ENCODE measurements at places on chromosomes 2 and 18. TPM values are rescaled to one million over a fixed set of nuclear protein-coding genes. Genes with fewer than 3 reads are reported as not detected.

DNA sequence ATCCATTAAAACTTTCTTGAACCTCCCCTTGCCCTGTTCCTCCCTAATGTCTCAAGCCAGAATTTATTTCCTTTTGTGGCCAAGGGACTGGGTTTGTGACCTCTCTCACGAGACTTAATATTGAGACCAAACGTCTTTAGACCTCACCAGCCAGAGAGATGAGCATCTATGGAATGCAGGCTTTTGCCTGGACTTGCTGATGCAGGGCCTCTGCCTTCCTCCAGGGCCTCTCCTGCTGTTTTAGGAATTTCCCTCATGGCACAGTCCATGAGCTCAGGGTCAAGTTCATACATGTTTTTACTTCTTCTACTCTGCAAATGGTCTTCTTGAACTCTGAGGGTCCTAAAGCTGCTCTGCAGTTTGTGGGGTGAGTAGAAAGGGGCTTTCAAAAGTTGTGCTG lies 22.3 kb downstream of the IL1B start:
- H3K27me3 ChIP-seq = no peaks in the 10 kb centered on the region
- H3K36me3 ChIP-seq = no peaks in the 10 kb centered on the region
- no peak for DNase-seq
- H3K27ac ChIP-seq = no peak overlapping the region

DNA sequence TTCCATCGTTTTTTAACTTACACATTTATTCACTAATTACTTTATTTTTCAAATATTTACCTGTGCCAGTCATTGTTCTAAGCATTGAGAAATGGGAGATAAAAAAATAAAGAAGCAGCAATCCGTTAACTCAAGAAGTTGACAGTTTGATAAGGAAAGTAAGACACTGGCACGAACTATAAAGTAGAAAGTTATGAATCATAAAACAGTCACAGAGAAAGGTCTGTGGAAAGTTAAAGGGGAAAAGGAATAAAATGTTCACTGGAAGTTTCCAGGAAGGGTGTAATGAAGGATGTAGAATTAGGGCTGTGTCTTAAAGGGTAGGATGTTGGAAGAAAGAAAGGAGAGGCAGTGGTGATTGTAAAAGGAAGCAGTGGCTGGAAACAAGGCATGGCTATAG lies 118.9 kb downstream of the RDH14 start:
- no peak for DNase-seq
- H3K27ac ChIP-seq = no peak overlapping the region
- no peaks in the 10 kb centered on the region for H3K27me3 ChIP-seq
- H3K36me3 ChIP-seq = no peaks in the 10 kb centered on the region

- H3K27ac ChIP-seq = no peak overlapping the region
- no peaks in the 10 kb centered on the region for H3K36me3 ChIP-seq
- H3K4me1 ChIP-seq = no peaks in the 10 kb centered on the region
- no peak overlapping the region for H3K4me3 ChIP-seq
- no peaks in the 10 kb centered on the region for H3K27me3 ChIP-seq
Observed at GRCh38 chr2:166332106-166332505, 43.6 kb downstream of the SCN9A start.

DNA sequence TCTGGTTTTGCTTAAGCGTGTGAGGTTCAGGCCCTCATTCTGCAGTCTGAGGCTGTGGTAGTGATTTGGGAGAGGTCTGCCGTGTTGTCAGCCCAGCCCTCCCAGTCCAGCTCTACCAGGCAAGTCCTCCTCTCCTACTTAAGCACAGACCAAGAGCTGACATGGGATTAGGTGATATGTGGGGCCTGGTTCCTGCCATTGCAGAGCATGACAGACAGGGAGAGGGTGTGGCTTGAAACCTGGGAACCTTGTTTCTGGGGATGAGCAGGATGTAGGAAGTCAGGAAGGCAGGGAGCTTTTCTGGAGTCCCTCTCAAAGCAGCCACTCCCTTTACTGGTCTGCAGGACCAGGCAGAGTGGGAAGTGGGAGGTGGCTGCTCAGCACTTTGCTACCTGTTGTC lies 38.6 kb downstream of the PTPRM start:
- no peaks in the 10 kb centered on the region for H3K4me1 ChIP-seq
- no peak overlapping the region for H3K4me3 ChIP-seq
- no peaks in the 10 kb centered on the region for H3K27me3 ChIP-seq
- no peaks in the 10 kb centered on the region for H3K36me3 ChIP-seq

The MC5R gene
- not detected for polyA plus RNA-seq
